T-helper 17 cell (primary cell): ENCODE measurements at places on chromosomes 1 and 21. TPM values are rescaled to one million over a fixed set of nuclear protein-coding genes. Genes with fewer than 3 reads are reported as not detected.
A peak's percentile ranks its signal among the peaks of the same experiment; 100 is the strongest.

GRCh38 chr1:23854568-23854967, 13.5 kb downstream of the FUCA1 start:
- no peak overlapping the region for H3K27ac ChIP-seq
- peaks cover 3% of the 10 kb centered on the region for H3K4me1 ChIP-seq
- no peaks in the 10 kb centered on the region for H3K27me3 ChIP-seq
- no peaks in the 10 kb centered on the region for H3K36me3 ChIP-seq

DNA sequence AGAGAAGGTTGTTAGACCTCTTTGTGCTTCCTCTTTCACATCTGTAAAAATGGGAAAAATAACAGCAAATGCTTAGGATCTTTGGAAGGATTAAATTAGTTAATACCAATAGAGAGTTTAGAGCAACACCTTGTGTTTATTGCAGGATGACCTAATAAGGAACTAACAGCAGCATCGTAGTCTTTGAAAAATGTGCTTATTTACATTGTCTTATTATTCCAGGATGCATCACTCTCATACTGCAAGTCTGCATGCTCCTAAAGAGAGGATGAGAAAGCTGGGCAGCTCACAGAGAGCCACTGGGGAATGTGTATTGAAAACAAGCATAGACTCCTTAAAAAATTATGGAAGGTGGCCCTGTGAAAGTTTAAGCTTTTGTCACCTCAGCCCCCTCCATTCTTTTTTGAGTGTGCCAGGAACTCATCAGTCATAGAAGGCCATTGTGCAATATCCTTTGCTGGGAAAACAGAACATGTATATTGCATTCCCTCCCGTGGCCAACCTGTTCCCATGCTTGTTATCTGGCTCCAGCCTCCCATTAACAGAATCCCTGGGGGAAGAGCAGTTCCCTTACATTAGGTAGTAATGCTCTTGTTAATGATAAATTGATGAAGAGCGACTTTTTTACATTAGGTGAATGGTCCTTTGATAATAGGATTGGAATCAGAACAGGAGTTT, 180.7 kb downstream of the ZNF326 start:
- H3K27me3 ChIP-seq = peaks cover 26% of the 10 kb centered on the region
- peaks cover 2% of the 10 kb centered on the region for H3K36me3 ChIP-seq
- H3K4me1 ChIP-seq = no peaks in the 10 kb centered on the region
- DNase-seq = no peak
- H3K27ac ChIP-seq = no peak overlapping the region
- H3K4me3 ChIP-seq = no peak overlapping the region

DNA sequence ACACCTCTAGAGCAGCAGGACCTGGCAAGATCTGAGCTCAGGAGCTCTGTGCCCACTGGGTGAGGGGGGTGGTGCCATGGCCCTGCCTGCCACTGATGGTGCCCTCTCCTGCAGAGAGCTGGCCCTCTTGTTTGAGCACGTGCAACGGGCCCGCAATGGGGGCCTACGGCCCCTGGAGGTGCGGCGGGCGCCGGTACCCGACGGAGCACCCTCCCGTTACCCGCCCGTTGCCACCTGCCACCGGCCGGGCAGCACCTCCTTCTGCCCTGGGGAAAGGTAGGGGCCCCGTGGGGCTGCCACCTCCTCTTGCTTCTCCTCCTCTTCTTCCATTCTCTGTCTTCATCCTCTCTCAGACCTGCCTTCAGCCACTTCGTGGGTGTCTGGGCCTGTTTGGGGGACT, 38.2 kb downstream of the CITED4 start:
- DNase-seq = no peak
- H3K4me1 ChIP-seq = peaks cover 21% of the 10 kb centered on the region
- H3K36me3 ChIP-seq = no peaks in the 10 kb centered on the region

Gene CR1
- 27.6 TPM for total RNA-seq

GRCh38 chr21:32940079-32941014, 85.4 kb upstream of the OLIG2 start:
- peak; percentile 21 for DNase-seq
- peaks cover 6% of the 10 kb centered on the region for H3K27me3 ChIP-seq
- H3K27ac ChIP-seq = no peak overlapping the region
- peaks cover 3% of the 10 kb centered on the region for H3K4me1 ChIP-seq
- H3K36me3 ChIP-seq = no peaks in the 10 kb centered on the region

- no peak for DNase-seq
- H3K27me3 ChIP-seq = no peaks in the 10 kb centered on the region
- no peak overlapping the region for H3K4me3 ChIP-seq
- no peak overlapping the region for H3K27ac ChIP-seq
- H3K36me3 ChIP-seq = no peaks in the 10 kb centered on the region
These were observed 1128.7 kb downstream of the AMY1C start for GRCh38 chr1:104878203-104878909.

DNA sequence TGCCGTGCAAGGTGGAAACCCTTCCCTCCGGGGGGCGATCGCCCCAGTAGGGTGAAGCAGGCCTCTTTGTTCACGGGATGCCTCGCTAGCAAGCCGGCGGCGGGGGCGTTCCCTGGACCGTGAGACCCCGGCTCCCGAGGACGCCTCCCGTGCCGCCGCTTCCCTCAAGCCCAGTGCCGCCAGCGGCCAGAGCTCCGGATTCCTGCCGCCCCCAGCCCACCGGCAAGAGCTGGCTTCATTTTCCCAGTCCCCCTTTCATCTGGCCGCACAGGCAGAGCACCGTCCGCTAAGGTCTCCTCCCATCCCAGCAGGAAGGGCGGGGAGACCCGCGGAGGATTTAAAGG, 16.3 kb downstream of the IER5 start:
- DNase-seq = peak; percentile 30
- peaks cover 2% of the 10 kb centered on the region for H3K36me3 ChIP-seq
- peaks cover 47% of the 10 kb centered on the region for H3K4me1 ChIP-seq
- H3K27ac ChIP-seq = peak overlapping the region; percentile 95
- peak overlapping the region; percentile 90 for H3K4me3 ChIP-seq
- H3K27me3 ChIP-seq = peaks cover 10% of the 10 kb centered on the region

GRCh38 chr1:177307771-177308170, 137.0 kb downstream of the BRINP2 start:
- H3K4me3 ChIP-seq = no peak overlapping the region
- H3K27me3 ChIP-seq = no peaks in the 10 kb centered on the region
- H3K27ac ChIP-seq = no peak overlapping the region
- no peaks in the 10 kb centered on the region for H3K36me3 ChIP-seq

DNA sequence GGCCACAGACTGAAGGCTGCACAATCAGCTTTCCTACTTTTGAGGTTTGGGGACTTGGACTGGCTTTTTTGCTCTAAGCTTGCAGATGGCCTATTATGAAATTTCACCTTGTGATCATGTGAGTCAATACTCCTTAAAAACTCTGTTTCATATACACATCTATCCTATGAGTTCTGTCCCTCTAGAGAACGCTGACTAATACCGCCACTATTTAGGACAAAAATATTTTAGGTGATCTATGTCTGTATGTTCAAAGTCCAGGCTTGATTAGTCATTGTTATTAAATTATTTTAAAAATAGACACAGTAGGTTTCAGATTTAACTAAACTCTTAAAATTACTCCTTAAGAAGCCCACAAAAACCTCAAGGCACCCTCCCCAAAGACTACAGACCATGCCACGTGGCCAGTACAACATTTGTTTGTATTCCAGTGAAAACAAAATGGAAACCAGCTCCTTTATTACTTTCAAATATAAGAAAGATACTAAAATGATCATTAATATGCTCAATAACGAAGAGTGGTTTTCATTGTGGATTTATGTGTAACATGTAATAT, 63.1 kb downstream of the TMPRSS15 start:
- H3K36me3 ChIP-seq = no peaks in the 10 kb centered on the region
- no peak overlapping the region for H3K27ac ChIP-seq
- H3K4me1 ChIP-seq = no peaks in the 10 kb centered on the region
- H3K27me3 ChIP-seq = no peaks in the 10 kb centered on the region

DNA sequence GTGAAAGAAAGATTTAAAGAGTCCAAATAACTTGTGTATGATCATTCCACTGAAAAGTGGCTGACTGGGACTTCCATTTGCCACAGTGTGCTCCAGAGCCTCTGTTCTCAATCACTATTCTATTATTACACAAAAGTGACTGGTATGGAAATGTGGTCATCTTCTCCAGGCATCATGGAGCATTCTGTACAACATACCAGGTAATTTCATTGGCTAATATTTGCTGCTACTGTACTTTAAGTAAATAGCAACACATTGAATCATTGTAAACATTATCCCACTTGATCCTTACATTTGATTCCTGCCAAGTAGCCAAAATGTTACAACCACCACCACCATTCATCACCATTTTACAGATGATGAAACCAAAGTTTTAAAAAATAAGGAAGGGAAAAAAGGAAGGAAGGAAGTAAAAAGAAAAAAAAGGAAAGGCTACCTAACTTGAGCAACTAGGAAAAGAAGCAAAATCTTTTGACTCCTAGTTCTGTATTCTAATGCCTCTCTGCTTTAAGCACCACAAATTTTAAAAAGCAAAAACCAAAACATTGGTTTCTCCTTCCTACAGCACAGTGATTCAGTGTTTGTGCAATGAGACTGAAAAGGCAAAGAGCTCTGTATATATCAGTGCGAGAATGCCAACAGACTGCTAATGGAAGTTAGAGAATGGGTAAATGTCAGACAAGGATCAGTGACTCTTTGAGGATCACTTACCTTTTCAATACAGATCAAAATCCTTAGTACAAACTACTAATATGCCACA, 361.4 kb upstream of the PTBP2 start:
- no peak overlapping the region for H3K4me3 ChIP-seq
- H3K36me3 ChIP-seq = no peaks in the 10 kb centered on the region
- no peaks in the 10 kb centered on the region for H3K27me3 ChIP-seq
- DNase-seq = no peak
- H3K27ac ChIP-seq = no peak overlapping the region
- no peaks in the 10 kb centered on the region for H3K4me1 ChIP-seq

Gene GSTM5
- not detected for total RNA-seq

- DNase-seq = no peak
- H3K36me3 ChIP-seq = no peaks in the 10 kb centered on the region
- peaks cover 19% of the 10 kb centered on the region for H3K27me3 ChIP-seq
These were observed 247.7 kb downstream of the CAMTA1 start for GRCh38 chr1:7032992-7033391.

GRCh38 chr1:3889936-3890335, 10.1 kb downstream of the C1orf174 start:
- peak overlapping the region; percentile 77 for H3K27ac ChIP-seq
- no peaks in the 10 kb centered on the region for H3K36me3 ChIP-seq
- H3K4me3 ChIP-seq = peak overlapping the region; percentile 67
- H3K27me3 ChIP-seq = no peaks in the 10 kb centered on the region
- no peak for DNase-seq

GRCh38 chr1:38585460-38585859, 274.1 kb downstream of the RRAGC start:
- H3K36me3 ChIP-seq = no peaks in the 10 kb centered on the region
- H3K27me3 ChIP-seq = peaks cover 36% of the 10 kb centered on the region
- peaks cover 10% of the 10 kb centered on the region for H3K4me1 ChIP-seq
- H3K4me3 ChIP-seq = no peak overlapping the region
- DNase-seq = no peak

Gene LAMB3
- total RNA-seq = 0.37 TPM

DNA sequence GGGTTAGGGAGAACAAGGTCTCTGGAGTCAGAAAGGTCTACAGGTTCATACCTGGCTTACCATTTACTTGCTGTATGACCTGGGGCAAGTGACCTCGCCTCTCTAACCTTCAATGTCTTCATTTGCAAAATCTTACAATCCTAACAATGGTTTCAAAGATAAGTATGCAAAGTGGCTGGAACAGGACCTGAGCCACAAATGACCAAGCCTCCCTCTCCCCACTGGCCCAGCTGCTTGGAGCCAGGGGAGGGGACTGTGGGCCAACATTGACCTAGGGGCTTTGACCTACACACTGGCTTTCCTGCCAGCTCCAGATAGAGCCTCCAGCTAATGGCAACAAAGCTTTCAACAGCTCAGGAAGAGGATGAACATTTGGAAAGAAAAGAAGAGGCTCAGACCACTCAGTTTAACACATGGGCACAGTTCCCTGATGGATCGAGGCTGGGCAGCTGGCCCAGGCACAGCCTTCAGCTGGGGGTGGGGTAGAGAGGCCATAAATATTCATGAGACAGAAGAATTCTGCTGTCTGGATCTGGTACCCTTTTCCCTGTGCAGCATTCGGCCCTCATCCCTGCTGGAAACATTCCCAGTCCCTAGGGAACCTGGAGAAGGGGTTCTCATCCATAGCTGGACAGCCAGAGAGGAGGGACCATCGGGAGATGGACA, 12.9 kb downstream of the PTAFR start:
- peaks cover 10% of the 10 kb centered on the region for H3K36me3 ChIP-seq
- peaks cover 8% of the 10 kb centered on the region for H3K4me1 ChIP-seq
- H3K4me3 ChIP-seq = no peak overlapping the region
- H3K27me3 ChIP-seq = peaks cover 14% of the 10 kb centered on the region
- DNase-seq = no peak

DNA sequence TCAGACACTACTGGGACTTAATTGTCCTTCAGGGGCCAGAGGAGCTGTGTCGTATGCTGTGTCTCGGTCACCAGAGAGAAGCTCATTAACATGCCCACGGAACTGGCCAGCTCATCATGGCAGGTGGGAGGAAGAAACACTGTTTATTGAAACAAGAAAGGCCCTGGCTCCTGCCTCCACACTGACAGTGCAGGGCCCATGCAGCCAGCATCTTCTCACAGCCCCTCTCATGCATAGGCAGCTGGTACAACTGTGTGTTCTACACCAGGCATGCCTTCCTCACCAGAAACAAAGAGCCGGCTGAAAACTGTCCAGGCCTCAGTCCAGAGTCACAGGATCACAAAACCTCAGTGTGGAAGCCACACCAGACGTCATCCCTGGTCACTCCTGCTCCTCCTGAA, 106.0 kb downstream of the UBE2U start:
- H3K4me3 ChIP-seq = no peak overlapping the region
- peaks cover 31% of the 10 kb centered on the region for H3K27me3 ChIP-seq
- no peaks in the 10 kb centered on the region for H3K4me1 ChIP-seq
- H3K36me3 ChIP-seq = no peaks in the 10 kb centered on the region
- H3K27ac ChIP-seq = no peak overlapping the region

- H3K27ac ChIP-seq = no peak overlapping the region
- no peak overlapping the region for H3K4me3 ChIP-seq
- H3K4me1 ChIP-seq = peaks cover 5% of the 10 kb centered on the region
- H3K27me3 ChIP-seq = no peaks in the 10 kb centered on the region
- H3K36me3 ChIP-seq = peaks cover 5% of the 10 kb centered on the region
- no peak for DNase-seq
These were observed 51.4 kb upstream of the LRIG2 start for GRCh38 chr1:113021430-113022085.

Gene FAM131C
- not detected for total RNA-seq

DNA sequence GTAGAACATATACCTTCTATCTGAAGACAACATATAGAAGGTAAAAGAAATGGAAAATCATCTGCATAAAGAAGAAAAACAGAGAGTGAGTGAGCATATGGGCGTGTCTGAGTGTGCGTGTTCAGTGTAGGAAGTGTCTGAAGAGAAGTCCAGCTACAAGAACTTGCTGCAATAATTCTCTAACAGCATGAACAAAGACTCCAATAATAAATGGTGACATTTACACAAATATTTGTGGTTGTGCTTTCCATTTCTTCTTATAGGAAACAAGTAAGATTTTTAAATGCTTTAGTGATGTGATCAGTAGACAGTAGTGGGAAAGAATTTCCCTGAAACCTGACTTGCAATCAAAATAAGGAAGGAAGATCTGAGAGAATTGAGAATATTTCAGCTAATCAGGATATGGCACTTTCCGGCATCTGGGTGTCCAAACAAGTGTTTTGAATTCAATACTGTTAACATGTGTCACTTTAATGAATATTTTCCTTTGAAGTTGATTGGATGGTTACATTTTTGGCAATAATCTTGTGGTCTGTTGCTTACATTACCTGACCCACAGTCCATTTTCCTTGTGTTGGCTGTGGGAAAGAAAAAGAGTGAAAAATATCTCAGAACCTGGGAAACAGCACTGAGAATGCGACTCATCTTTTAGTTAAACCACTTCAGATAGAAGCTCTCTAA, 154.0 kb downstream of the TGFB2 start:
- DNase-seq = no peak
- no peak overlapping the region for H3K4me3 ChIP-seq
- peaks cover 5% of the 10 kb centered on the region for H3K4me1 ChIP-seq
- H3K27me3 ChIP-seq = peaks cover 37% of the 10 kb centered on the region
- H3K27ac ChIP-seq = no peak overlapping the region
- no peaks in the 10 kb centered on the region for H3K36me3 ChIP-seq
